ENCODE measurements at places on chromosomes 1 and 21. TPM values are rescaled to one million over a fixed set of nuclear protein-coding genes. Genes with fewer than 3 reads are reported as not detected.

Gene TP73
- 0.61 TPM for total RNA-seq

Gene CCSAP
- total RNA-seq = 7.1 TPM

Gene LIN28A
- total RNA-seq = not detected

Gene FAM78B
- 0.24 TPM for total RNA-seq

Gene CRABP2
- total RNA-seq = 9.1 TPM
